GM23248 (cell line): ENCODE measurements at places on chromosomes 2 and 18. TPM values are rescaled to one million over a fixed set of nuclear protein-coding genes. Genes with fewer than 3 reads are reported as not detected.

DNA sequence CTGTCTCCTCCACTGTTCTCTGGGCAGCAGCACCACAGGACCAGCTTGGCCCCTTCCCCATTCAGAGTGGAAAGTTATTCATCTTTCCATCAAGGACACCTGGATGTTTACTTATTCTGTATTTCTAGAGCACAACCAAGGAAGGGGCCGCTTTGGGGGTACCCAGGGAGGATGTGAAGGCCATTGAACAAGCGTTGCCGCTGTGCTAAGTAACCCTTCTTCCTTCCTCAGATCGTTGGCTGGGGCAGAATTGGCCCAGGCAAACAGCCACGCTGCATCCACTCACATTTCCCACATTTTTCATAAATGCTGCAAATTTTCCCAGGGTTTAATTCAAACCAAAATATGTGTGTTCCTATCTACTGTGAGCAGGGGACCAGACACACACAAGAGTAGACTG is 76.2 kb upstream of the NPAS2 start:
- no peak for DNase-seq

GRCh38 chr2:168118733-168119514 is 128.5 kb downstream of the STK39 start:
- DNase-seq: peak; percentile 82

GRCh38 chr2:153133716-153134115 is 344.8 kb downstream of the RPRM start:
- DNase-seq: no peak

DNA sequence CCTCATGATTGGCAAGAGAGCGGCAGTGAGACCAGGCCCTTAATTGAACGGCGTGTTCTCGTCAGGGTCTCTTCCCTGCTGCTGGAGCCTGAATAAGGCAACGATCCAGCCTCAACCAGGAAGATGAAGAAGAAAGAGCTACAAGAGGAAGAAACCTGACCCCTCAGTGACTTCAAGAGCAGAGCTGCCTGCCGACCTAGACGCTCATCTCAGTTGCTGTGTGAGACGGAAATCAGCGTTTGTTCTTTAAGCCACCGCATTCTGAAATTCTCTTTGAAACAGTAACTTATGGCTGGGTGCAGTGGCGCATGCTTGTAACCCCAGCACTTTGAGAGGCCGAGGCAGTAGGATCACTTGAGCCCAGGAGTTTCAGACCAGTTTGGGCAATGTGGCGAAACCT is 29.6 kb upstream of the KCNG3 start:
- DNase-seq: no peak

DNA sequence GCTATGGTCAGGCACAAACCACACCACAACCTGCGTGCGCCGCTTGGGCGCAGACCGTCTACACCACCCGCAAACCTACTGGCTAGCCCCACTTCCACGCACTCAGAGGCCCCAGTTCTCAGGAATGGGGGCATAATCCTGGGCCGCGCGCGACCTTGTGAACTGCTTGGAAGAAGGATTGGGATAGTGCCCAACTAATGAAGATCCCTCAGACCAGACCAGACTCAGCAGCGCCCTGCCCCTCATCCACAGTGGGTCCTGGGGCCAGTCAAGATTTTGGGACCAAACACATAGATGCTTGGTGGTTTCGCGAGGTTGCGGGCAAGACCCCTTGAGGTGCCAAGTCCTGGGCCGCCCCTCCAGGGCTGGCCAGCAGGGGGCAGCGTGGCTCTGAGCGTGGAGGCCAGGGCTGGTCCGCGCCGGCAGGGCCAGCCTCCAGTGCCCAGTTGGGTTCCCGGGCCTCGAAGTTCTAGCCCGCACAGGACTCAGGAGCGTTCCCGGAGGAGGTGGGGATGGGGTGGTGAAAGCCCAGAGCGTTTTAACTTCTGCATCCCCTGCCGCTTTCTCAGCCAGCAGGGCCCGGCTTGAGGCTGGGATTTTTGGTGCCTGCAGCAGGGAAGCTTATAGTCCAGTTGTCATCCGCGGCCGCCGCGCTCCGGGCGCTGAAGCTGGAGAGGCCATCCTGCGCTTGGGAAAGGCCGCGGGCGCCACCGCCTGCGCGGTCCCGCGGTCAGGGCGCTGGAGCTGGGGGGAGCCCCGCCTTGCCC is 8.3 kb downstream of the OSR1 start:
- DNase-seq: peak; percentile 39

DNA sequence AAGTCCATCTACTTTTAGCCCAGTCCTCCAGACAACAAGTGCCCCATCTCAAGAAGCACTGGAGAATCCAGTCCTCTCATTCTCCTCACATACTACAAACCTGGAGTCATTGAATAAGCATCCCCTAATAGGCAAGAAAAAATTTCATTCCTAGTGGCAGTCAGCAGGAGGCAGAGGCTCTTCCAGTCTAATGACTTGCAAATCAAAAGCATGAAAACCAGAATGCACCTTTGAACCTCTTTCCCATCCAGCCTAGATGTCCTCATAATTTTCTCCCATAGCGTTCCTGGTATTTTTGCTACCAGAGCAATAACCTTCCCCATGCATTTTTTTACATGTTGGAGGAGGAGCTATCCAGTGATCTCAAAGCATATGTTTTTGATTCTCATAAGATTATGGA is 252.6 kb downstream of the TTC32 start:
- DNase-seq: peak; percentile 66

DNA sequence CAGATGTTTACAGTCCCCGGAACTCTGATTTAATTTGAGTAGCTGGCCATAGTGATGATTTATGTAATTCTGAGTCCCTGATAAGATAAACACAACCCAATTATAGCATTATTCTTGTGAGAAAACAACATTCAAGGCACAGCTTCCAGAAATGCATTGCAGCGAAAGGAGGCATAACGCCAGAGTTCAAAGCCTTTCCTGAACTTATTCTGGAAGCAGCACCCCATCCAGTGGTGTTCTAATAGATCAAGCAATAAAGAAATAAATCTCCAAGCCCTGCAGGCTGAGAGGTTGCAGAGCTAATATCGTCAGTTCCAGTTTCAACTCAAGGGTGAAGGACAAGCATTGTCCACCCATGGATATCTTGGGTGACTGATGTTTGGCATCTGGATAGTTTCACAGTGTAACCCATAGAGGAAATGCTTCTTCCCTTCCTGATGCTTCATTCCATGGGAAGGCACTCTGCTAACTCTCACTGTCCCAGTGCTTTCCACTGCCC is 18.8 kb downstream of the CDH2 start:
- DNase-seq: no peak

GRCh38 chr2:128233790-128234395 is 84.8 kb downstream of the HS6ST1 start:
- DNase-seq: no peak

GRCh38 chr2:96832754-96833507 is 10.9 kb downstream of the ANKRD23 start:
- DNase-seq: no peak

DNA sequence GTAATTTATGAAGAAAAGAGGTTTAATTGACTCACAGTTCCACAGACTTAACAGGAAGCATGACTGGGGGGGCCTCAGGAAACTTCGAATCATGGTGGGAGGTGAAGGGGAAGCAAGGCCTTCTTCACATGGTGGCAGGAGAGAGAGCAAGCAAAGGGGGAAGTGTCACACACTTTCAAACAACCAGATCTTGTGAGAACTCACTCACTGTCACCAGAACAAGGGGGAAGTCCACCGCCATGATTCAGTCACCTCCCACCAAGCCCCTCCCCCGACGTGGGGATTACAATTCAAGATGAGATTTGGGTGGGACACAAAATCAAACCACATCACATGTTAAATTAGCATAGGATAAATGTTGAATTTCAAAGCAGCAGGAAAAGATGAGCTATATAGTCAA is 56.2 kb downstream of the STRADB start:
- no peak for DNase-seq

GRCh38 chr2:134762508-134762907 is 43.7 kb upstream of the TMEM163 start:
- DNase-seq: no peak

DNA sequence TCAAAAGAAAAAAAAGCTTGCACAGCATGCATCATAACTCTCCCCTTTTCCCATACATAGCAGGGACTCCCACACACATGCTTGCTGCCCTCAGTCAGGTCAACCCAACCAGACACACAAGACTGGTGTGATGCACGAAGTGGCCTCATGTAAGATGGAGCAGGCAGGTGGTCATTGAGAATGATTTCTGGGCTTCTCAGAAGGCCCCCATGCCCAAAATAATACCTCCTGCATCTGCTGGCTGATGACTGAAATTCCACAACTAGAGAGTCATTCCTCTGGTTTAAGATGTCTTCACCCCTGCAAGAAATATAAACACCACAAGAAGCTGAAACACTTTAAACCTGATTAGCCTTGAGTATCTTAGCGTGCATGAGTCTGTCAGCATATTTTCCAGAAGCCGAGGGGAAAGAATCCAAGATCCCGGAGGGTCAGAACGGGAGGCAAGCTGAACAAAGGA is 131.1 kb downstream of the AFF3 start:
- DNase-seq: peak; percentile 81

DNA sequence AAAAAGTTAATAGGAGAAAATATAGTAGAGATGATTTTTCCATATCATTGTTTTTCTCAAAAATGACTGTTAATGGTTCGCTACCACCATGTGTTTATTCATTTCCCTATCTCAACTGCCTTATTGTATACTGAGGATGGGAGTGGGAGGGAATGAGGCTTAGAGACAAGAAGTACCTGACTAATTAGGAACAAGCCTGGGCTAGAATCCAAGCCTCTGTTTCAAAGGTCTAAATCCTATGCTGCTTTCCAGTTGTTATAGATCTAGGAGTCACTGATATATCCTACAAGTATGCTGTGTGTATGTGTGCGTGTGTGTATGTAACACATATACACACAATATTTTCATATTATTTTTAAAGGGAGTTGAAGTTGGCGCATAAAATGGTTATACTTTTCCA is 465.9 kb downstream of the EPHA4 start:
- DNase-seq: no peak

Gene ALS2
- 17.3 and 24.8 TPM in 2 replicates for total RNA-seq

Gene DUSP2
- 2.4 and 8.8 TPM in 2 replicates for total RNA-seq

Gene IL1R2
- 0.22 TPM in 1 of 2 replicates, not detected in the other for total RNA-seq

Gene COBLL1
- 1.3 and 1.8 TPM in 2 replicates for total RNA-seq

Gene THSD7B
- not detected in 2 replicates for total RNA-seq

Gene PDE11A
- total RNA-seq: 0.86 and 1.9 TPM in 2 replicates

Gene METAP1D
- total RNA-seq: 3.8 and 4.1 TPM in 2 replicates
